PC-9 (cell line): ENCODE measurements at places on chromosomes 3 and 15.
A peak's percentile ranks its signal among the peaks of the same experiment; 100 is the strongest.

DNA sequence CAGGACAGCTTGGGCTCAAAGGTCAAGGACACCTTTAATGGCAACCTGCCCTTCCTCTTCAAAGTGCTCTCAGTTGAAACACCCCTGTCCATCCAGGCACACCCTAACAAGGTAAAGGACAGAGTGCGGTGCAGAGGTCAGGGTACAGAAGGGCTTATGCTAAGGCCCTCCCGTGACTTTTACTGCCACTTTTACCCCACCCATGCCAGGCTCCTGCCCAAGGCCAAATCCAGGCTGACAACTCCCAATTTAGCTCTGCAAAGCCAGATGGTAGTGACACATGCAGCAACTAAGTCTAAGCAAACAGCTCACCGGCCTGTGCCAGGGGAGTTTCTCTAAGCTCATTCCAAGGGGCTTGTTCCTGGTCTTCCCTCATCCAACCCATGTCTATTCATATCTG, 1.6 kb downstream of the MPI start:
- DNase-seq: no peak

DNA sequence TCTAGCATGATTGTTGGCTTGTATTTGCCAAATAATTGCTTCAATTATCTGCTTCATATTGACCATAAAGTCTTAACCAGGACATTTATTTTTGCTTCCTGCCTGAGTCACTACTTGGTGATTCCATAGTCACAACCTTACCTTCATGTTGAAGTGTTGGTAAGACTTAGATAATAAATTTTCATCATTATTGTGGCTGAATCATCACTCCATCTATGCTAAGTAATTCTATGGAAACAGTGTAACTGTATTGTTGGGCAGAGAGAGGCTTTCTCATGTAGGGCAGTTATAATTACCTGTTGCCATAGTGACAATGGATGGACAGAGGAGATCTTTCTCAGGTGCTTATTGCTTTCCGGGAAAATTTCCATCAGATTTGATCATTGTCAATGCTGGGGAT, 330.7 kb upstream of the LRRC3B start:
- no peak for DNase-seq

- DNase-seq: no peak
Measured at GRCh38 chr3:99699841-99700240, 61.4 kb downstream of the COL8A1 start.

- DNase-seq: no peak
Measured at GRCh38 chr3:112782491-112782890, 64.2 kb downstream of the CD200R1L start.

GRCh38 chr15:90266061-90266431, 574 bp downstream of the NGRN start:
- peak; percentile 7 for DNase-seq

- peak; percentile 87 for DNase-seq
Measured at GRCh38 chr3:150149651-150150051, 179.0 kb upstream of the PFN2 start.

DNA sequence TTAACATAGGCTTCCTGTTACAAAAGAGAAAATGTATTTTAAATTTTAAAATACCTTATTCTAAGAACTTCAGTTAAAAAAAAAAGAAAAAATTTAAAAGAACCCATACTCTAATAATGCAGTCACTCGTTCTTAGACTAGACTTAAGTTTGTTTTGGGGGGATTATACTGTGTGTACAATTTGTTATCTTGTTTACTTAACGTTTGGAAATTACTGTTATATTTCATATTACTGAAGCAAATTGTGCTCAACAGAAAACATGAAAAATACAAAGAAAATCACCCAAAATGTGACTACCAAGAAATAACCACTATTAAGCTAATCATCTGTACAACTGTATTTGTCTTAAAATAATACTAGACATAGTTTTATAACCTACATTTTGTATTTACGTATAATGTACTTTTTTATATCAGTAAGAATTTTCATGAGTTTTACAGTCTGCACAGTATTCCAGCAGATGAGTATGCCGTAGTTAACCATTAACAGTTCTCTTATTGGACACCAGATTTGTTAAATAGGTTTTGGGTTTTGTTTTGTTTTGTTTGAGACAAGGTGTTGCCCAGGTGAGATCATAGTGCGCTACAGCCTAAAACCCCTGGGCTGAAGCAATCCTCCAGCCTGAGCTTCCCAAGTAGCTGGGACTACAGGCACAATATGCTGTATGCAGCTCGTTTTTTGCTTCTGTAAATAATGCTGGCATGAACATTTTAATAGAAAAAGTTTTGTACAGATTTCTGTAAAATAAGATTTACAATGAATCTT, 88.8 kb upstream of the CHD2 start:
- peak; percentile 66 for DNase-seq

- DNase-seq: peak; percentile 39
Measured at GRCh38 chr3:13657660-13658435, 108.9 kb downstream of the FBLN2 start.
